Keratinocyte (primary cell): ENCODE measurements at places on chromosomes 13 and 19.

DNA sequence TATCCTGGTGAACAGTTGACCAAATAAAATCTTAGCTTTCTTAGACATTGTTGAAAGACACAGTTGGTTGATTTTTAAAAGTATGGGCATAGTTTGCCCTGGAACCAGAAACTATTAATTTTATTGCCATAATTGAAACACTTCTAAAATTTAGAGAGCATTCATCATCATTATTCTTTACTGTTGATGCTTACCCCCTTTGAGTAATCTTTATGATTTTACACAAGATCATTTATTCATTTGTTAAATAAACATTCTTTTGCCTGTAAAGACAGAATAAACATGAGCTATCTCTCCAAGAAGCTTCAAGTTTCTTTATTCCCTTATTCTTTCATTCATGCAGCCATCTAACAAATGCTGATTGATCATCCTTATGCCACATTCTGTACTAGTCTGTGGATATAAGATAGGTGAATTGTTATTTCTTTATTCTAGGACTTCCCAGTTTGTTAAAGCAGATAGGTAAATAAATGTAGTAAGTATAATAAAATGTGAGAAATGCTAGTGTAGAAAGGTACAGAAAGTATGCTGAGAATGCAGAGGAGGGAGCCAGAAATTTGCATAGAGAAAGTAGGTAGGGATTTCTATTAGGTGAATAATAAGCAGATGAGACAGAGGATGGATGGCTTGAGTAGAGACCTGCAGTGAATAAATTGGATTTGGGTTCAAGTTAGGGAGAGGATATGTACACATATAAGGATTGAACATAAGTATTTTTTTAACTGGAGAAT, 8.2 kb downstream of the SERTM1 start:
- no peak overlapping the region for H3K27ac ChIP-seq
- H3K4me3 ChIP-seq, result no peak overlapping the region
- DNase-seq, result no peak
- H3K36me3 ChIP-seq, result no peaks in the 10 kb centered on the region

DNA sequence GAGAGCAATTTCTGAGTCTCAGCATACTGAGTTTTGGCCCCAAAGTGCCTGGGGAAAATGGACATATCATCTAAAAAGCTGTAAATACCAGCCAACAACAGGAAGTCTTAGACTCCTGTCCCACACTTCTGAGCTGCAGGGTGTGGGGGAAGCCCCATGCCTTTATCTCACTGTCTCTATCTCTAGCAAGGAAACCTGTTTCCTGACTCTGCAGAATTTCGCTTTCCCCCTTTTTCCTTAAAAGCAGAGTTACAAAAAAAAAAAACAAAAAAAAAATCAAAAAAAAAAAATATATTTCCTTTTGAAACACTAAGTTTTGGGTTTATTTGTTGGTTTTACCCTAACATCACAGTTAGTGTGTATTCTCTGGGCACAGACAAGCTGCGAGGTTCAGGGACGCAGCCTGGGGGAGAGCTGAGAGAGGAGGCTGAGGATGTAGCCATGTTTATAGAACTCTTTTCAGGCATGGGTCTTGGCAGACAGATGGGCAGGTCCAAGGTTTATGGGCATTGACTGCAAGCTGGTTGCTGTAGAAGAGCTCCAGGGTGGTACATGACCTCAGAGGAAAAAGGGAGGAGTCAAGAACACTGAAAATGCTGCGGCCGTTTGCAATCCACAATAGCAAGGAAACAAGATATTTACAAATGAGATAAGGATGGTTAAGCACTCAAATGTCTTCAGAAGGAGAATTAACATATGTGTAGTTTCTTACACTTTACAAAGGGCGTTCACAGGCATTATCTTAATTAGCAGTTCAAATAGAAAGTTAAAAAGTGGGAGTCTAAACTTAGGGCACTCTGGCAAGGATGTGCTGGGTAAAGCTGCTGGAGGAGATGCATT, 4.9 kb downstream of the MBNL2 start:
- no peak overlapping the region for H3K4me3 ChIP-seq
- H3K36me3 ChIP-seq, result peaks cover 3% of the 10 kb centered on the region
- no peak for DNase-seq
- H3K4me1 ChIP-seq, result peaks cover 29% of the 10 kb centered on the region
- H3K27me3 ChIP-seq, result no peaks in the 10 kb centered on the region

DNA sequence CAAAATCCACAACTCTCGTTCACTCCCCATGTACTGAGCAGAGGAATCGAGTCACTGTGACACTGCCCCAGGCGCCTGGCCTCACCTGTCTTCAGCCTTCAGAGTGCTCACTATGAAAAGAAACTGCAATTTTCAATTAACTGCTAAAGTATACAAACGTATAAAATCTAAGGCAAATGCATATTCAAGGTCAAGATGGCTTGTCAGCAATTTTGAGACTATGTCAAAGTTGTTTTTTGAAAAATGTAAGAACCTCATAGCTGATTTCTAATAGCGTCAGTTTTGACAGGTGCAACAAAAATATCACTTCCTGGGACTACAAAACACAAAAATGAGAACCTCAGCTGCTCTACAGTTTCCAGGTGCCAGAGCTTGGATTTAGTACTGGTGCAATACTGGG, 31.4 kb downstream of the TUBGCP3 start:
- H3K27ac ChIP-seq, result no peak overlapping the region
- H3K36me3 ChIP-seq, result peaks cover 31% of the 10 kb centered on the region
- no peaks in the 10 kb centered on the region for H3K4me1 ChIP-seq

DNA sequence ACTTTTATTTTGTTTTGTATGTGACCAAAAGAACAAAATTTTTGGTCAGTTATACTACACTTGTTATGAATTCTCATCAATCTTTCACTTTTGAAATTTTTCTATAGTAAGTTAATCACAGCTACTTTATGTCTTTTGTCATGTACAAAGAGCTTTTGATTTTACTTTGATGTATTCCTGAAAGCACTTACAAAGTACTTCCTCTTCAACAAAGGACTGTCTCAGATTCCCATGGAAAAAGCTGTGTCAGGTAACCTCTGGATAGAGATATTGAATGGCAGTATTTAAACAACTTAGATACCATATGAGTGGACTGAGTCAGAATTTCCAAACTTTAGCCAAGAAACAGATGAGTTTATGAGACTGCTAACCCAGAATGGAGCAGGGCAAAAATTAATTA, 689.3 kb upstream of the ATXN8OS start:
- no peak overlapping the region for H3K27ac ChIP-seq
- H3K27me3 ChIP-seq, result no peaks in the 10 kb centered on the region
- H3K4me3 ChIP-seq, result no peak overlapping the region
- no peaks in the 10 kb centered on the region for H3K36me3 ChIP-seq

DNA sequence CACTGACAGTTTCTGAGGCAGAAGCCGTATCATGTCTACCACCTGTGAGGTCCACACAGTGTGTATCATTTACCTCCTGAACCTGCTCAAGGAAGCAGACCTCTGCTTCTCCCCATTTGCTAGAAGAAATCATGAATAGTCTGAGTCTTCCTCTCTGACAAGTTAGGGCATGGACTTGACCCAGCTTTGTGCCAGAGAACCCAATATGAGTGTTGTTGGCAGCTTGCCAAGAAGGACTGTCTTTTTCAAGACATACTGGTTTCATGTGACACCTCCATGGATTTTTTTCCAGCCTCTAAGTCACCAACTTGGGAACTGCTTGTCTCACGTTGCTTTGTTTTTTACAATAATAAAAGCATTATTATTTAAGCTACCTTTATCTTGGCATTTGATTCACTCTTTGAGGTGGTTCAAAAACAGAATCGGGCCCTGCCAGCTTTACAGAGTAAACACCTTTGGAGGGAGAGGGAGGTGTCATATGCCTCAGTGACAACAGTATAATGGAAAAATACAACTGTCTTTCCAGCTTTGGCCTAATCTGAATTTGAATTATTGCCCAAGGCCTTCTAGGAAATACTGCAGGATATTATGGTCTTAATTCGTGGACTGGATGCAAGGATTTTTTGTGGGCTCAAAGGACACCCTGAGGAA, 9.6 kb downstream of the ZNF211 start:
- H3K36me3 ChIP-seq, result peaks cover 20% of the 10 kb centered on the region
- no peak for DNase-seq
- peaks cover 8% of the 10 kb centered on the region for H3K4me1 ChIP-seq
- H3K4me3 ChIP-seq, result no peak overlapping the region

- no peak overlapping the region for H3K4me3 ChIP-seq
- DNase-seq, result no peak
- H3K4me1 ChIP-seq, result no peaks in the 10 kb centered on the region
- peaks cover 6% of the 10 kb centered on the region for H3K27me3 ChIP-seq
These were observed 2.9 kb upstream of the C13orf42 start for GRCh38 chr13:51113969-51114368.

GRCh38 chr19:42244347-42245220, 2.2 kb upstream of the GSK3A start:
- DNase-seq, result no peak
- H3K27me3 ChIP-seq, result no peaks in the 10 kb centered on the region
- H3K27ac ChIP-seq, result peak overlapping the region; percentile 59

DNA sequence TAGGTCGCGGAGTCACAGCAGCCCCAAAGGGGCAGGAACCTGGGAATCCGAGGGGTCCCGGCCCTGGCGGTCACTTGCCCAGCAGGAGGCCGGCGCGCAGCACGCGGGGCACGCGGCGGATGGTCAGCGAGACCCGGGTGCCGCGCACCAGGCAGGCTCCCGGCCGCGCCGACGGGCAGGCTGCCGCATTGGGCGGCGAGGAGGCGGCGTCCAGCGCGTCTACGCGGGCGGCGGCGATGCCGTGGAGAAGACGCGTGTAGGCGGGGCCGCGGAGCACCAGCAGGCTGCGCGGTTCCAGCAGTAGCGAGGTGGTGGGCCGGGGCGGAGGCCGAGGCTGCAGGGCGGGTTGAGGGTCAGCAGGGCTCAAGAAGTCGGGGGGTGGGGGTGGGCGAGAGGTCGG, 607 bp upstream of the SYNE4 start:
- no peaks in the 10 kb centered on the region for H3K27me3 ChIP-seq
- no peaks in the 10 kb centered on the region for H3K36me3 ChIP-seq
- H3K4me1 ChIP-seq, result peaks cover 8% of the 10 kb centered on the region
- DNase-seq, result no peak
- H3K27ac ChIP-seq, result no peak overlapping the region

DNA sequence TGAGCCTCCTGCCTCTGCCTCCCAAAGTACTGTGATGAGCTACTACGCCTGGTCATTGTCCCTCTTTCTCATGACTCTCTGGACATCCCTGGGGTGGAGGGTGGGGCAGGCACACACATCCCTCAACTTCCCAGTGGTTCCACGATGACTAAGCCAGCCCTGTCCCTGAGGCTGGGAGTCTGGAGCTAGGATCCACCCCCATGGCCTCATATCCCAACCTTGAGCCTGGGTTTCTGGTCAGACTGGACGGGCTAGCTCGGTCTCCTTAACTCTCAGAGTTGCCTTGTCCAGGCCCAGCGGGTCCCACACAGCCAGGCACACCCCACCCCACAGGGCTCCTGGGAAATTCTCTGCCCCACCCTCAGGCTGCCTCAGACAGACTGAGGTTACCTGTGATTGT, 19.6 kb downstream of the IER2 start:
- H3K36me3 ChIP-seq, result no peaks in the 10 kb centered on the region
- no peak for DNase-seq
- no peak overlapping the region for H3K4me3 ChIP-seq
- no peaks in the 10 kb centered on the region for H3K27me3 ChIP-seq
- peaks cover 61% of the 10 kb centered on the region for H3K4me1 ChIP-seq
